ENCODE measurements at places on chromosomes 3 and 15. TPM values are rescaled to one million over a fixed set of nuclear protein-coding genes. Genes with fewer than 3 reads are reported as not detected.

LXN gene
- total RNA-seq: 32.2 TPM

PLD1 gene
- total RNA-seq: 51.3 TPM

GRCh38 chr15:51184627-51185026 lies 89.9 kb upstream of the TNFAIP8L3 start:
- no peak overlapping the region for H3K4me3 ChIP-seq
- no peaks in the 10 kb centered on the region for H3K27me3 ChIP-seq
- H3K36me3 ChIP-seq: no peaks in the 10 kb centered on the region
- no peak overlapping the region for H3K27ac ChIP-seq
- no peak for DNase-seq

DNA sequence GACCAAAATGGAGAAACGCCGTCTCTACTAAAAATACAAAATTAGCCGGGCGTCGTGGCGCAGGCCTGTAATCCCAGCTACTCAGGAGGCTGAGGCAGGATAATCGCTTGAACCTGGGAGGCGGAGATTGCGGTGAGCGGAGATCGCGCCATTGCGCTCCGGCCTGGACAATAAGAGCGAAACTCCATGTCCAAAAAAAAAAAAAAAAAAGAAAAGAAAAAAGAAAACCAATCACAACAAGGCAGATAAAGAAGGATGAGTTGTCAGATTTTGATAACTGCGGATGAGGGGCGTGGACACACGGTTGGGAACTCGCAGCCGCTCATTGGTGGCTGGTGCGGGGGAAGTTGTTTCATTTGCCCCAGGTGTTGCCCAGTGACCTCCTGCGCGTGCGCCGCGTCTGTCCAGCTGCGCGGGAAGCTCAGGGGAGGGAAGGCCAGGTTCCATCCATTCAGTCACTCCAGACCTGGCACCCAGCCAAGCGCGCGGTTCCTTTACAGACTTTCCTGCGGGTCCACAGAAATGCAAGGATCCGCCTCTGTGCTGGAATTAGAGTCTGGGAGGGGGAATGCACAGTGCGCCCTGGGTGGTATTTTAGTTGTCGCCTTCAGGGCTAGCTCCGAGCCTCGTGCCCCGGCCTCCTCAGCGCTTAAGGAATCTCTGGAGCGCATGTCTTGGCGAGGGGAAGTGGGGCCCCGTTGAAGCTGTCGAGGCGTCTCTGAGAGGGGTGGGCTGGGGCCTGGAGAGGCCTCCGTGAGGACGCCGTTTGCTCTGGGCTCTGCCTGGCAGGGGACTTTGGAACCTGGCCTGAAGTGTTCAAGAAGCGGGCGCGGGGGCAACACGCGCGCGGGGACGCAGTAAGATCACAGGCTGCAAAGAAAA lies 708 bp upstream of the GCHFR start:
- peaks cover 19% of the 10 kb centered on the region for H3K4me1 ChIP-seq
- no peak for DNase-seq
- peak overlapping the region; percentile 79 for H3K4me3 ChIP-seq
- no peaks in the 10 kb centered on the region for H3K36me3 ChIP-seq
- peak overlapping the region; percentile 78 for H3K27ac ChIP-seq

- DNase-seq: no peak
- no peaks in the 10 kb centered on the region for H3K27me3 ChIP-seq
- H3K4me1 ChIP-seq: peaks cover 73% of the 10 kb centered on the region
- no peak overlapping the region for H3K4me3 ChIP-seq
- no peaks in the 10 kb centered on the region for H3K36me3 ChIP-seq
Observed at GRCh38 chr3:124258057-124258500, 266.2 kb upstream of the ROPN1 start.

KLHL40 gene
- not detected for total RNA-seq

GRCh38 chr15:48865370-48866079 lies 12.4 kb upstream of the EID1 start:
- no peaks in the 10 kb centered on the region for H3K36me3 ChIP-seq
- no peak for DNase-seq
- H3K4me3 ChIP-seq: no peak overlapping the region
- H3K4me1 ChIP-seq: no peaks in the 10 kb centered on the region
- H3K27me3 ChIP-seq: no peaks in the 10 kb centered on the region

PIERCE2 gene
- not detected for total RNA-seq

GRCh38 chr15:76239786-76240185 lies 71.5 kb downstream of the ETFA start:
- peaks cover 9% of the 10 kb centered on the region for H3K36me3 ChIP-seq
- no peaks in the 10 kb centered on the region for H3K4me1 ChIP-seq
- H3K27ac ChIP-seq: no peak overlapping the region

DNA sequence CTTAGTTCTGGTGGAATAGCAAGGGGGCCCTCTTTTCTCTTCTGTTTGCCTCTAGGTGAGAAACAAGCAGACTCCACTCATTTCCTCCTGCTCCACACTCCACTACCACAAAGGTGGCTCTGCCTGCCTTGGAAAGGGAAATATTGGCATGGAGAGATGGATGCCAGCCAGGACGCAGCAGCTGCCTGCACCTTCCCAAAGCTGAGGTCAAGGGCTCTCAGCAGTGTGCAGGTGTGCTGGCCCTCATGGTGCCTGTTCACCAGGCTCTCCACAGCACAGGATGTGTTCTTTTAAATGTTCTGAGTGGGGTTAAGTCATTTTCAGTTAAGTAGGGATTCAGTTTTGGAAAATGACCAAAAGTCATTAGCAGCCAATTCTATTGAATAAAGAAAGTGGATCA lies 211.2 kb upstream of the STRIT1 start:
- no peaks in the 10 kb centered on the region for H3K36me3 ChIP-seq
- no peaks in the 10 kb centered on the region for H3K27me3 ChIP-seq
- no peak for DNase-seq
- H3K4me1 ChIP-seq: no peaks in the 10 kb centered on the region

DNA sequence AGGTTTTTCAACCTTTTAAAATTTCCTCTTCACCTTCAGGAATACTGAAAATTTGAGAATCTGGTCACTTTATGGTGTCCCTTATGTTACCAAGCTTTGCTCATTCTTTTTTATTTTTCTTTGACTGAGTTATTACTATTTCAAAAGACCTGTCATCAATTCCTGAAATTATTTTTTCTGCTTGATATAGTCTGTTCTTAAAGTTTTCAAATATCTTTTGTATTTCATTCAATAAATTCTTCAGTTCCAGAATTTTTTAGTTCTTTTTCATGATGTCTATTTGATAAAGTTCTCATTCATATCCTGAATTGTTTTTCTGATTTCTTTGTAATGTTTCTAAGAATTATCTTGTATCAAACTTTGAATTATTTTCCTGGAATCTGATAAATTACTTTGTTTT lies 63.9 kb downstream of the UQCC5 start:
- no peaks in the 10 kb centered on the region for H3K4me1 ChIP-seq
- no peak overlapping the region for H3K27ac ChIP-seq
- peaks cover 16% of the 10 kb centered on the region for H3K36me3 ChIP-seq
- H3K4me3 ChIP-seq: no peak overlapping the region

- peaks cover 9% of the 10 kb centered on the region for H3K4me1 ChIP-seq
- H3K4me3 ChIP-seq: no peak overlapping the region
- no peaks in the 10 kb centered on the region for H3K27me3 ChIP-seq
- no peak for DNase-seq
- no peaks in the 10 kb centered on the region for H3K36me3 ChIP-seq
Observed at GRCh38 chr15:76169018-76169417, 109.2 kb downstream of the TMEM266 start.

DNA sequence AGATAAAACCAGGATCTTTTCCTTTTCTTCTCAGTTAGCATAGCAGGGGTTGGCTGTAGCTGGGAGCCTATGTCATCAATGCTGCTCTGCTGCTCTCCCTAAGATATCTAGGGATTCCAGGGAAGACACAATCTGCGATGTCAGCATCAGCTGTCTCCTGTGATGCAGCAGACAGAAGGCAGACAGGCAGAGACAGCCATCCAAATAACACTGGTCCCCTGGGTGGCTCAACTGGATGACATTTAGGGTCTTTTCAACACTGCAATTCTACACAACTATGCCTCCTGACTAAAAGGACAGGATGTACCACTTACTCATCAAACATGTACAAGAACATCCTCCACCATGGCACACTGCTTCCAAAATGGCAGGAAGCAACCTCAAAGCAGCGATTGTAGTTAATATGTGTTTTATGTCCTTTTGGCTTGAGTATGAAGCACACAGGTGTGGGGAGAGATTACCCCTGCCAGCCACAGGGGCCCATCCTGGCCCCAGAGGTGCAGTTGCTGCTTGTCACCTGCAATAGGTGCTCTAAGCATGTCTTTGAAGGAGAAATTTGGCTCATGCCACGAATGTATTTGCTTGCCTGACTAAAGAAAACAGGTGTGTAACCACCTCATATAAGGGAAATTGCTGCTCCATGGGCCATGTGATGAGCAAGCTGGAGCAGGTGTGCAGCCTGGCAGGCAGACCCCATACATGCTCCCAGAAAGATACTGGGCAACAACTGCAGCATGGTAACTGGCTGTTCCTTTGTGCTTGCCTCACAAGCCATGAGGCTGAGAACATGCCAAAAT lies 357.8 kb downstream of the VPS13C start:
- DNase-seq: no peak
- no peaks in the 10 kb centered on the region for H3K27me3 ChIP-seq
- no peak overlapping the region for H3K4me3 ChIP-seq

TJP1 gene
- total RNA-seq: 146 TPM

- no peak for DNase-seq
- no peaks in the 10 kb centered on the region for H3K36me3 ChIP-seq
- no peaks in the 10 kb centered on the region for H3K27me3 ChIP-seq
- H3K27ac ChIP-seq: no peak overlapping the region
- H3K4me3 ChIP-seq: no peak overlapping the region
Observed at GRCh38 chr3:18069568-18069967, 327.1 kb upstream of the TBC1D5 start.

Data from thoracic aorta (tissue), 2 donors.